ENCODE measurements at places on chromosomes 16 and 17.
A peak's percentile ranks its signal among the peaks of the same experiment; 100 is the strongest.

DNA sequence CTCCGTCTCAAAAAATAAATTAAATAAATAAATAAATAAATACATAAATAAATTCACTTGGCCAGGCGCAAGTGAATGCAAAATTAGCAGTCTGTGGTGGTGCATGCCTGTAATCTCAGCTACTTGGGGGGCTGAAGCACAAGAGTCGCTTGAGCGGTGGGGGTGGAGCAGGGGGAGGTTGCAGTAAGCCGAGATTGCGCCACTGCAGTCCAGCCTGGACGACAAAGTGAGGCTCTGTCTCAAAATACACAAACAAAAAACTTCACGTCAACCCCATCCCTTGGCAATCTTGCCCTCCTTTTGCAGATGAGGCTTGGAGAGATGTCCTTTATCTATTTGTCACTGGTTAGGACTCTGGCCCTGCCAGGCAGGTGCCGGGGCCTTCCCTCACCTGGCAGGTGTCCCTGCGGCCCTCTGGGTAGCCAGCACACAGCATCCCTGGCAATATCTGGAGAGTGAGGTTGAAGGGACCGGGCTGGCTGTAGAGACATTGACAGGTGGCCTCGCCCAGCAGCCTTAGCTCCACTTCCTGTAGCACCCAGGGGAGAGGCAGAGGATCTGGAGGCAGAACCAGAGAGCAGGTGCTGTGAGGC lies 4.4 kb downstream of the PRSS36 start:
- DNase-seq: no peak

- DNase-seq: peak; percentile 50
These were observed 256.9 kb downstream of the C16orf95 start for GRCh38 chr16:87060034-87060986.

DNA sequence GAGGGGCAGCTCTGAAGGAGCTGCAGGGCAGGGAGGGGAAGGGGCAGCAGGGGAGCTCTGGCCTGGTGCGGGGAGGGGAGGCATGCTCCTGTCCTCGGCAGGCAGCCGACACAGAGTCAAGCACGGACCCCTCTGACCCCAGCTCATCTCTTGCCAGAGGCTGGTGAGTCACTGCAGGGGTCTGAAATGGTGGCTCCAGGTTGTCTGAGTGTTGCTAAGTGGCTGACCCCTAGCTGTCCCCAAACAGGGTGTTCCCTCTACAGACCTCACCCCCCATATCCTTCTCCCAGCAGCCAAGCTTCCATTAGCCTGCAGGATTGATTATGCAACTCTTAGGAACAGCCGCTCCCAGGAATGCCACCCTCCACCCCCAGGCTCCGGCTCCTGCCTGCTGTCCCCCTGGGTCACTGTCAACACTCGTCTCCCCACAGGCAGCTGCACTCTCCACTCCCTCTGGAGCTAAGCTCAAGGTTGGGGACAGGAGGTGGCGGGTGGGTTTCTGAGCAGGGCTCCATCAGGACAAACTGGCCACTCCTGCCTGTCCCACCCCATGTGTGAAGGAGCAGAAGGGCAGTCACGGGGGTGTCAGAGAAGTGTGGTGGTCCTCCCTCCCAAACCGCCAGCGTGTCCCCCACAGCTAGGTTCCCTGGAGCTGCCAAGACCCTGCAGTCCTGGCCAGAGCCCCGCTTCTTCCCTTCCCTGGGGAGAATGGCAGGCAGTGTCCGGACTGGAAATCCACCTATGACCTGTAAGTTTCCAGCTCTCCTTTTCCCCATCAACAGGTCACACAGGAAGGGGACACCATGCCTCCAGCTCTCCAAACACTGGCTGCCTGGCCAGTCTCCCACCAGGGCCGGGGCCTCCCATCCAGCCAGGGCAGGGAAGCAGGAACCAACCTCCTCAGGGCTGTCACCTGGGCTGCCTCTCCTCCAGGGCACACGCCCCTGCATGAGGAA lies 1.0 kb downstream of the MYLK3 start:
- no peak for DNase-seq

GRCh38 chr17:7867881-7868329 lies 10.1 kb downstream of the CYB5D1 start:
- DNase-seq: no peak

- no peak for DNase-seq
These were observed 3.7 kb upstream of the SLC16A11 start for GRCh38 chr17:7047566-7047965.

DNA sequence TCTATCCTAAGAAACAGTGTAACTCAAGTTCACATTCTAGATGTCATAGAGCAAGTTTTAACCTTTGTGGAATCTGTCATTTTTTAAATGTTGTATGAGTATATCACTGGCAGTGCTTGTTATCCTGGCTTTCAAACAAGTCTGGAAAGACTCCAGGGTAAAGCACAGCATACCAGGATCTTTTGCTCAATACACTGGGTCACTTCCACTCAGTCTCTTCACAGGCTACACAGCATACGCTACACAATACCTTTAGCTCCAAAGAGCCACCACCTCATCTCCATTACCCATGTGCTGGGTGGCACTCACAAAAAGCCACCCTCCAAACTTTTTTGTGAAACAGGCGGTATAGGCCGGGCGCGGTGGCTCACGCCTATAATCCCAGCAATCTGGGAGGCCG lies 69.5 kb downstream of the PARN start:
- no peak for DNase-seq

DNA sequence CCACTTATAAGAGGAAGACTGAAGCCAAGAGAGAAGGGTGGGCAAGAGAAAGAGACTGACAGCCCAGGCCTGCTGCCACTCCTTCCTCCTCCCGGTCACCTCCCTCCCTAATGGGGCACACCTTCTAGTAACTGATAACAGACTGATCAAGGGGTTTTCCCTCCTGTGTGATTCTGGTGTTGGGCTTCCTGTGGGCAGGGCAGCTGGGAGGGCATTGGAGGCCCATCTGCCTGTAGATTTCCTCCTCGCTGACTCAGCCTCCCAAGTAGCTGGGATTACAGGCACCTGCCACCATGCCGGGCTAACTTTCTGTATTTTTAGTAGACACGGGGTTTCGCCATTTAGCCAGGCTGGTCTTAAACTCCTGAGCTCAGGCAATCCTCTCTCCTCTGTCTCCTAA lies 16.2 kb downstream of the CA4 start:
- DNase-seq: no peak

GRCh38 chr17:21680366-21680765 lies 12.0 kb upstream of the KCNJ18 start:
- no peak for DNase-seq

DNA sequence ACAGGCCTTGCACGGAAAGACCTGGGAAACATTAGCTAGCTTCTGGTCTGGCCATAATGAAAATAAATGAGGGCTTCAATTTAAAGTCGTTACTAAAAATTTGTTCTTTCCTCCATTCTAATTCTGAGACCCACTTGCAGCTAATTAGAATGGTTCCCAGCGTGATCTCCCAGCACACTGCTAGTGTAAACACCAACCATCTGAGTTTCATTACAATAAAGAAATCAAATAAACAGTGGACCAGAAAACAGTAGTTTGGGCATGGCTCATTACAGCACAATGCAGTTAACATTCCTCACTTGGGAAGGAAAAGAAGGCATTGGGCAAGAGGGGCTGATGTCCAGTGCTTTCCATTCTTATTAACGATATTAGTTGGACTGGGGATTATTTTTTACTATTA lies 410.9 kb upstream of the SOX9 start:
- DNase-seq: peak; percentile 82

DNA sequence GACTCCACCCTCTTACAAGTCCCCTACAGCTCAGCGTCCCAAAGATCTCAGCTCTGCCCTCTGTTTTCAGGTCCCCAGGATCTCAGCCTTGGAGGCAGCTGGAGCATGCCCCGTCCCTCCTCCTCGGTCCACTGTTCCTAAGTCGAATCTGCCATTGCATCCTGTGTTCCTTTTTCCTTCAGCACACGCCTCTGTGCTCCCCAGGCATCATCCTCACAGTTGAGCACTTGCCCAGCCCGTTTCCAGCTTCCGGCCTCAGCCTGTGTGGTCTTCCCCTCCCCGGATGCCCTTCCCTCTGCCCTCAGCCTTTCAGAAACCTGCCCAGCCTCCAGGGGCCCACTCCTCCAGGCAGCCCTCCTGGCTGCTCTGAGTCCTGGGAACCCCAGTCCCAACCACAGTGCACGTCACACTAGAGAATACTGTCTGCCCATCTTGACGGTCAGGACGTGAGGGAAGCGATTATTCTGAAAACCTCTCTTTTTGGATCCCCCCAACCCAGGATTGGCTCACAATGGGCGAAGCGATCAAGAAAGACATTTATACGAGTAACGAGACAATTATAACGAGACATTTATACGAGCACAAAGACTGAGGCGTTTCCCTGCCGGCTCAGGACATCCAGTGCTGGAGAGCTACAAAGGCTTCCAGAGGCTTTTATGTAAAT lies 41.4 kb downstream of the RPH3AL start:
- no peak for DNase-seq

- no peak for DNase-seq
These were observed 20.6 kb upstream of the B4GALNT2 start for GRCh38 chr17:49111934-49112333.

DNA sequence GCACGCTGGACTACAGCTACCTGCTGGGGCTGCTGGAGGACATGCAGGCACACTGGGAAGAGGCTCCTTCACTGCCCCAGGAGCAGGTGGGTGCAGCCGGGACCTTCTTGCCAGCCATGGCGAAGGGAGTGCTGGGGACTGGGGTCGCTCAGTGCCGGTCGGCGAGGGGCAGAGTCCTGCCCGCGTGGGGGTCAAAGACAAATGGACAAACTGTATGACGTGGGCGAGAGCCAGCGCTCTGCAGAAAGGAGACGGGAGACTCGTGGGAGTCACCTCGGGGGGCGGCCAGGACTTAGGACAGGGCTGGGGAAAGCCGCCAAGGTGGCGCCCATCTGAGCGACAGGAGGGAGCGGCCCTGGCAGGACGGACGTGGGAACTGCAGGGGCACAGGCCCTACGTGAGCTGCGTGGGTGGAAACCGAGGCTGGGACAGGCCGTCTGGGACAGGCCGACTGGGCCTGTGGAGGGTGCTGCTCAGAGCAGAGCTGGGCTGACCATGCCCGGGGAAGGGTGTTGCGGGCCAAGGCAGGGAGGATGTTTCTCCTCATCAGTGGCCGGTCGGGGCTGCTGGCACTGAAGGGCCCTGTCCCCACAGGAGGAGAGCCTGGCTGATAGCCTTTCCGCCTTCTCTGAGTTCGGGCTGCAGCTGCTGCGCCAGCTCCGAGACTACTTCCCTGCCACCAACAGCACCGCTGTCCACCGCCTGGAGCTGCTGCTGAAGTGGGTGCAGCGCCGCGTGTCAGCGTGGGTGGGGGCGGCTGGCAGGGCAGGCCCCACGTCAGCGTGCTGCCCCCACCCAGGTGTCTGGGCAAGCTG lies 8.0 kb downstream of the TSR3 start:
- no peak for DNase-seq

DNA sequence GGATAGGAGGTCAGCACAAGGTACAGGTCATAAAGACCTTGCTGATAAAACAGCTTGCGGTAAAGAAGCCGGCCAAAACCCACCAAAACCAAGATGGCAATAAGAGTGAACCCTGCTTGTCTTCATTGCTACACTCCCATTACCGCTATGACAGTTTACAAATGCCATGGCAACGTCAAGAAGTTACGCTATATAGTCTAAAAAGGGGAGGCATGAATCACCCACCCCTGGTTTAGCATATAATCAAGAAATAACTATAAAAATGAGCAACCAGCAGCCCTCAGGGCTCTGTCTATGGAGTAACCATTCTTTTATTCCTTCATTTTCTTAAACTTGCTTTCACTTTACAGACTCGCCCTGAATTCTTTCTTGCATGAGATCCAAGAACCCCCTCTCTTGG lies 1.0 kb upstream of the HSBP1 start:
- DNase-seq: no peak

- DNase-seq: peak; percentile 81
These were observed 15.5 kb upstream of the CUEDC1 start for GRCh38 chr17:57970710-57971109.

DNA sequence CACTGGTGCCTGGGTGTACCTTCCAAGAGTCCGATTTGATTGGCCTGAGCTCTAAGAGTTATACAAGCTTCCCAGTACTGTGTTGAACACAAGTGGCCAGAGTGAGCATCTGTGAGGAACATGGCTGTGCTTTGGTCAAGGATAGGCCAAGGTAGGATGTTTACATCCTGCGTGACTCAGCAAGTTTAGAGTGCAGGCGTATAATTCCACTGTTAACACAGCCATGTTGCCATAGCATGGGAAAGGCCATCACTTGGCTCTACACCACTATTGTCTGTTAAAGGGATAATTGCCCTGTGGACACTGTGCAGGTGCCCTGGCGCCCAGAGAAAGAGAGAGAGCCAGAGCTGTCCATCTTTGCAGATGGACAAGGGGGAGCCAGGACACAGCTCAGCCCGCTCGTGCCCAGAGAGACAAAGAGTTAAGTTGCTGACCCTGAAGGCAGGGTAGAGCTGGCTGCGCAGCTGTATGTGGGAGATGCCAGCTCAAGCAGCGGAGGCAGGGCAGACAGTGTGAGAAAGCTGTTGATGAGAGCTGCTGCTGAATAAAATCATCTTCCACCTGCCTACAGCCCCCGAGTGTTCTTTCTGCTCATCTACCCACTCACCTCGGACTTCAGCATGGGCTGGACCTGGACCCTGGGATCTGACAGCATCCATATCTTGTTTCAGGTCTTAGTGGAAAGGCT lies 11.7 kb downstream of the CFAP52 start:
- no peak for DNase-seq

DNA sequence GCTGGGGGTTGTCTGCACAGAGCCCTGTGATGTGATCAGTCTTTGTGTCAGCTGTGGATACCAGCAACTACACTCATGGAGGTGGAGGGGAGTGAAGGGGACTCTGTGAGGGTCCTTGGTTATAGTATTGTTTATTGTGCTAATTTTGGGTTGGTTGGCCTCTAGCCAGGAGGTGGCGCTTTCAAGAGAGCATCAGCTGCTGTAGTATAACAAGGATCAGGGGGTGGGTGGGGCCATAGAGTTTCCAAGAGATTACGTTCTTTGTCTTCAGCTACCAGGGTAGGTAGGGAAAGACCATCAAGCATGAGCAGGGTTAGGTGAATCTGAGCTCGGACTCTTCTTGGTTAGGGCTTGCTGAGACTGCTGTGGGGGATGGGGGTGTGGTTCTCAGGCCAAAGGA lies 97.1 kb upstream of the HS3ST3A1 start:
- DNase-seq: no peak

All from AG10803 (cell line).